ENCODE measurements at places on chromosomes 16 and 17.

GRCh38 chr17:921161-921560, 58.4 kb downstream of the NXN start:
- no peak for DNase-seq

DNA sequence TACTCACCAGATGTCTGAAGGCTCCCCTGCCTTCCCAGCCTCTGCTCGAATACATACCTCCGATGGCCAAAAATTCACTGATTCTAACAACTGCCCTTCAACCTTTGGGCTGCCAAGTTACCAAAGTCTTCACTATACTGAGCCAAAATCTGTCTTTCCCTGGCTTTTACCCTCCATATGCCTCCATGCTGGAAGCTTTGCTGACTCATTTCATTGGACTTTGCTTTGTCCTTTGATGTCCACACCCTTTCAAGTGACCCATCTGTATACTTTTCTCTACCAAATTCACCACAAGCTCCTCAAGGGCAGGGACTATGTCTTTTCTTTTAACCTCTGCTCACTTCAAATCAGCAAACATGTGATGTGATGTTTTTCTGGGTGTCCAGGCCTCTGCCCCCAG, 21.0 kb upstream of the MTMR4 start:
- no peak for DNase-seq

- DNase-seq = peak; percentile 57
Measured at GRCh38 chr17:18344021-18344420, 19.3 kb downstream of the SHMT1 start.

DNA sequence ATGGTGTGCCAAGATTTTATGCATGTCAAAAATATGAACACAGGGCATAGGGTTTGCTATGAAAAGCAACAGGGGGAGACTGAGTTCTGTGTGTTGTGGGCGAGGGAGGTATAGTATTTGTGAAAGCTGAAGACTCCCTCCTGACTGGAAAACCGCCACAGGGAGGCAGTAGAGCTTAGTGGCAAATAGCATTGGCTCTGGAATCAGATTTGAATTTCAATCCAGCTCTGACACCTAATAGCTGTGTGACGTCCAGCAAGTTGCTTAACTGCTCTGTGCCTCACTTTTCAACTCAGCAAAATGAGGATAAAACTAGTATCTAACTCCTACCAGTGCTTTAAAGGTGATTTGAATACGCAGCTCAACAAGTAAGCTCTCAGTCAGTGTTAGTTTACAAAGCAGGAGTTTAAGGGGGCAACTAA, 22.0 kb downstream of the KPNA2 start:
- no peak for DNase-seq

- no peak for DNase-seq
Measured at GRCh38 chr16:86072328-86073102, 173.6 kb downstream of the IRF8 start.

GRCh38 chr17:17433000-17433703, 43.6 kb upstream of the MED9 start:
- DNase-seq = no peak

- DNase-seq = no peak
Measured at GRCh38 chr16:57774705-57775285, 27.5 kb downstream of the KIFC3 start.

DNA sequence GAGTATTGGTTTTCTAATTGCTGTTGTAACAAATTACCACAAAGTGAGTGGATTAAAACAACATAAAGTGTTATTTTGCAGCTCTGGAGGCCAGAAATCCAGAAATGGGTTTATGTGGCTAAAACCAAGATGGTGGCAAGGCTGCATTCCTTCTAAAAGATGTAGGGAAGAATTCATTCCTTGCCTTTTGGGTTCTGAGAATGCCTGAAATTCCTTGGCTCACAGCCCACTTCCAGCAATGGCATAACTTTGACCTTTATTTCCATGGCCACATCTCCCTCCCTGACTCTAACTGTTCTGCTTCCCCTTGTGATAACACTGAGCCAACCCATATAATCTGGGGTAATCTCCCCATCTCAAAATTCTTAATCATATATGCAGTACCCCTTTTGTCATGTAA, 269.6 kb upstream of the RPL38 start:
- DNase-seq = no peak

DNA sequence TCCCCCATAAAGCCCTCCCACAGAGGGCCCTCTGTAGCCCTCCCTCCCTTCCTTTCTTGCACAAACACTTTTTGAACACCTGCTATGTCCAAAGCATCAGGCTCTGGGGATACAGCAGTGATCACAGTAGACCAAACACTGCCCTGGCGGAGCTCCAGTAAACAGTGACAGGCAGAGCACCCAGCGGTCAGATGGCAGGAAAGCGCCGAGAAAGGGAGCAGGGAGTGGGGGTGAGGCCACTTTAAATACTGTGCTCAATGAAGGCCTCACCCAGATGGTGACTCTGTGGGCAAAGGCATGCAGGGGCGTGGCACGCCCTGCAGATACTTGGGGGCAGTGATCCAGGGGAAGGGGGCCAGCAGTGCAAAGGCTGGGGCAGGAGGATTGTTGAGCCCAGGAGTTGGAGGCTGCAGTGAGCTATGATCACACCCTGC, 7.6 kb downstream of the PRR29 start:
- no peak for DNase-seq

GRCh38 chr16:6892966-6893365, 439.7 kb upstream of the RBFOX1 start:
- no peak for DNase-seq

- DNase-seq = no peak
Measured at GRCh38 chr17:61784510-61784909, 78.8 kb downstream of the BRIP1 start.

- peak; percentile 59 for DNase-seq
Measured at GRCh38 chr17:74453665-74454196, 12.7 kb upstream of the CD300A start.

DNA sequence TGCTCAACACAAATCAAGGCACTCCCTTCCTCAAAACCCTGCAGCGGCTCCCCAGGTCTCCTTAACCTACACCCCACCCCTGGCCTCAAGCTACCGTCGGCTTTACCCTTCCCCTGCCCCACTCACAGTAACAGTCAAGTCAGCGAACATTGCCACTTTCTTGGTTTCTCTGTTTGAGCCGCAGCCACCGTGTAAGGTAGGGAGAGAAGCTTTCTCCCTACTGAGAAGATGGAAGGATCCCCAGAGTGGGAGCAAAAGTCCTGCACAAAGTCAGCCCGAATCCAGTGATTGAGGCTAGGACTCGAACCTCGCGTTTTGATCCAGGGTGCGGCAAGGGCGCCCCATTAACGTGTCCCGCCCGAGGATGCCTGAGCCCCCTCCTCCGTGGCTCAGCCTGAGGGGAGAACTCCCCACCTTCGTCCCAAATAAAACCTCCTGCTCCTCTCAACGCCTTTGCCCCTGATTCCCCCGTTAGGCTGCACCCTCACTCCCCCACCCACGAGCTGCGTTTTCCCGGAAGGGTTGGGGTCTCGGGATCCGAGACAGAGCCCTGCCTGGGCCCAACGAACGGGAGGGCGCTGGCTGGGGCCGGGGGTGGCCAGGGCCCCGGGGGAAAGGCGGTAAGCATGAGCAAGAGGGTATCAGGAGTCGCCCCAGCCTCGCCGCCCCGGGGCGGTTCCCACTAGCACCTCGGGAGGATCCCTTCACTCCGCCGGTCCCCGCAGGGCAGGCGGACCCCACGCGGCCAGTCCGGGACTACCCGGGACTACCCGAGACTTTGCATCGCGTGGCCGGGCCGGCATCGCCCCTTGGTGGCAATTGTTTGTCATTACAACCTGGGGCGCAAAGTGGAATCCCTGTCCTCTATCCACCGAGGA, 9.9 kb upstream of the NAGS start:
- DNase-seq = peak; percentile 43

- DNase-seq = no peak
Measured at GRCh38 chr17:59488805-59489204, 76.6 kb upstream of the DHX40 start.

DNA sequence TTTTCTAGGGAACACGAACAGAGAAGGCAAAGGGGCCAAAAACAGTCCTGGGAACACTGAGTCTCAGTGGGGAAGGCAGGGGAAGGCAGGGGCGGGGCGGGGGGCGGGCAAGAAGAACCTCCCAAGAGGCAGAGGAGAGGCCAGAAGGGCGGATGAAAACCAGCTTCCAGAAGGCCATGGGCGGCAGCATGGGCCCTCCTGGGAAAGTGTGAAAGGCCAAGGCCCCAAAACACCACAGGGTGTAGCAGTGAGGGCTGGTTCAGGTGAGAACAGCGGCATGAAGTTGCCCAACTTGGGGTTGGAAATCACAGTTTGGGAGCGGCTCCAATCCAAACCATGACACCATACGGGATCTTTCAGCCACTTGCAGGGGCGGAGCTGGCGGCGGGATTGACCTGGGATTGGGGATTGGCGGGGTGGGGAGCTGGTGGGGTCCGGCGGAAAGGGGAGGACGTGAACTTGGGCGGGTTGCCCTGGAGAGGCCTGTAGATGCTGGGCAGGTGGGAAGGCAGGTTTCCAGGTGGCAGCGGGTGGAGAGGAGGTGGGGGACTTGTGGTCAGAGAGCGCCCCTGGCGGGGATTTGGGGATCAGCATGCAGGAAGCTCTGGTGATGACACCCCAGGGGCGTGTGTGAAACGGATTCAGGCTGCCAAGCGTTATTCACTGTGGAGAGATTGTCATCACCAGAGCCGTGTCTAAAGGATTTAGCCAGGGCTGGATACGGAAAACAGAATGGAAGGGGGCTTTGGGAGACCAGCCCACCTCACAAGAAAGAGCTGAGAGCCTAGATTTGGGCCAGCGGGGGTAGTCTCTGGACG, 80.9 kb downstream of the ARHGAP23 start:
- peak; percentile 19 for DNase-seq

DNA sequence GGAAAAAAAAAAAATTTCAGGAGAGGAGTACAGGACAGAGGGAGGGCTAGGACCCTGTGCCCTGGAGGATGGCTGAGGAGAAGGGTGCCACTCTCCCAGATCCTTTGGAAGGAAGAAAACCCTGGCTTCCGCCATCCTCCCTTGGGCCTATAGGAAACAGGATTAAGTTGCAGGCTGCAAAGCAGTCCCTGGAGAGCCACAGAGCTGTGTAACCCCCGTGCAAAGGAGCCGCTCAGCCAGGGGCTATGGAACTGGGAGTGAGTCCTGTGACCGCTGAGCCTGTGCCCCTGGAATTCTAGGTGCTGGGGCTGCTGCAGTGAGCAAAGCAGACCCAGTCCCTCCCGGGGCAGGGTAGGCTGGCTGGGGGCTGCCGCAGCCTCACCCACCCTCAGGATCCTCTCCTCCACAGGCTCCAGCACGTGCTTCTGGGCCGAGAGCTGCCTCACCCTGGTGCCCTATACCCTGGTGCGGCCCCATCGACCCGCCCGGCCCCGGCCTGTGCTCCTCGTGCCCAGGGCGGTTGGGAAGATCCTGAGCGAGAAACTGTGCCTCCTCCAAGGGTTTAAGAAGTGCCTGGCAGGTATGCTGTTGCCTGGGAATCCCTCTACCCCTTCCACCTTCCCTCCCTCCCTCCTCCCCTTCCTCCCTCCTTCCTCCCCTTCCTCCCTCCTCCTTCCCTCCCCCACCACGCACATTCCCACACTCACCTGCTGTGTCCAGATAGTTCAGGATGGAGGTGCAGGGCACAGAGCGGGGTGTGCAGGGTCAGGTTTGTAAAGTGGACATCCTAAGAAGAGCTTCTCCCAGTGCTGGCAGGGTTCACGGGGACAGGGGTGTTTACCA, 15.3 kb downstream of the SGSH start:
- DNase-seq = no peak

DNA sequence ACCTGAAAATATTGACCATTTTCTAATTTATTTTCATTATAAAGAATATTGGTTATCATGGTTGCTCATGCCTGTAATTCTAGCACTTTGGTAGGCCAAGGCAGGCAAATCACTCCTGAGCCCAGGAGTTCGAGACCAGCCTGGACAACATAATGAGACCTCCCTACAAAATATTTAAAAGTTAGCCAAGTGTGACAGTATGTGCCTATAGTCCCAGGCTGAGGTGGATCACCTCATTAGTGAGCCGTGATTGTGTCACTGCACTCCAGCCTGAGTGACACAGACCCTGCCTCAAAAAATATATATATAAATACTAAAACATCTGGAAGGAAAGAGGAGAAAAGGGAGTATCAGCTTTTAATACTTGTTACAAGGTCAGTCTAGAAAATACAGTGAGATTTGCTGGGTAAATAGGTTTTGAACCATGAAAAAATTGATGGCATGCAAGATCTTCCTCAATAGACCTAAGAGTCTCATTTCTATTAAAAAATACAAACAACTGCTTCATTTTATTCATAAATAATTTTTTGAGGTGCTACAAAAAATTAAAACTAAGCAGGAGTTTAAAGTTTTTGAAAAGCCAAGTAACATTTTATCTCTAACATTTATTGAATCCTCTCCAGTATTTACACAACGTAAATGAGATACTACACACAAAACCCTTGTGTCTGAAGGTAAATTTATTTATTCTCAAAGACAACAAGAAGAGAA, 47.7 kb downstream of the TUBD1 start:
- DNase-seq = peak; percentile 40

- DNase-seq = no peak
Measured at GRCh38 chr16:67647111-67647651, 2.2 kb downstream of the CARMIL2 start.

DNA sequence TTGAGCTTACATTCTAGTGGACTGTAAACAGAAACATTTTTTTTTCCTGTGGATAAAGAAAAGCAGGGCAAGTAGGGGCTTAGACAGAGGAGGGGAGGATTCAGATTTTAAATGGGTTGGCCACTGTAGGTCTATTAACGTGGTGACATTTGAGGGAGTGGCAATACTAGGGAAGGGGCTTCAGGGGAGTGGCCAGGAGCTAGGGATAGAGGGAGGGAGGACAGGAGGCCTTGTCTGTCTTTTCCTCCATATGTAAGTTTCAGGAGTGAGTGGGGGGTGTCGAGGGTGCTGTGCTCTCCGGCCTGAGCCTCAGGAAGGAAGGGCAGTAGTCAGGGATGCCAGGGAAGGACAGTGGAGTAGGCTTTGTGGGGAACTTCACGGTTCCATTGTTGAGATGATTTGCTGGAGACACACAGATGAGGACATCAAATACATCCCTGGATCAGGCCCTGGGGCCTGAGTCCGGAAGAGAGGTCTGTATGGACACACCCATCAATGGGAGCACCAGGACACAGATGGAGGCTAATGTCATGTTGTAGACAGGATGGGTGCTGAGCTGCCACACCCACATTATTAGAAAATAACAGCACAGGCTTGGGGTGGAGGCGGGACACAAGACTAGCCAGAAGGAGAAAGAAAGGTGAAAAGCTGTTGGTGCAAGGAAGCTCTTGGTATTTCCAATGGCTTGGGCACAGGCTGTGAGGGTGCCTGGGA, 6.5 kb upstream of the HBM start:
- no peak for DNase-seq

DNA sequence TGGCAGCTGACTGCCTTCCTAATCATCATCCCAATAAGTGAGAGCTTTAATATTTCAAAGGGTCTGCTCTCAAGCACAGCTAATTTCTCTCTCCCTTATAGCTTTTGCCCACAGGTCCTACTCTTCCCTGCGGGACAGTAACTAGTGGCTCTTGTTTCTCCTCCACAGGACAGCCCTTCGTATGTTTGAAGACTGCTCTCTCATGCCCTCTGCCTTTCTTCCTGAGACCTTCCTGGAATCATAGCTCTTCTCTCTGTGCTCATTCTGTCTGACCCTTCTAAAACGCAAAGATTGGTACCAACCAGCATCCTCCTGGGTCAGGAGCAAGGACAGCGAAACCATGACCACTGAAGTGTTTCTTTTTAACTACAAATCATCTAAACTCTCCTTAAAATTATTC, 168.9 kb downstream of the GRIN2A start:
- no peak for DNase-seq

- DNase-seq = no peak
Measured at GRCh38 chr17:17845046-17845775, 8.4 kb upstream of the SREBF1 start.

GRCh38 chr17:81386646-81387099, 8.6 kb upstream of the BAHCC1 start:
- DNase-seq = no peak
